GM04504 (cell line): ENCODE measurements at places on chromosomes 12 and 14.

- DNase-seq: no peak
These were observed 652 bp upstream of the LRCOL1 start for GRCh38 chr12:132610866-132611602.

- peak; percentile 25 for DNase-seq
These were observed 244.9 kb upstream of the LRIG3 start for GRCh38 chr12:59164991-59165718.

GRCh38 chr12:89278862-89279261 lies 73.4 kb downstream of the DUSP6 start:
- no peak for DNase-seq

DNA sequence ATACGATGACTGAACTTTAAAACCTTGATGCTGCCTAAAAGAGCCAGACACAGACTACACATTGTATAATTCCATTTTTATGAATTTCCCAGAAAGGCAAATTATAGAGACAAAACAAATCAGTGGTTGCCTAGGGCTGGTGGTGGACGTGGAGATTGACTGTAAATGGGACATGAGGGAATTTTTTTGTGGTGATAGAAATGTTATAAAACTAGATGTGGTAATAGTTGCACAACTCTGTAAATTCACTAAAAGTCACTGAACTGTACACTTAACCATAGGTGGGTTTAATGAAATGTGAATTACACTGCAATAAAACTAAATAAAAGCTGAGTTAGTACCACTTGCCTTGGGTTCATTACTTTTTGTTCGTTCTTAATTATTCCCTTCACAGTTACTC lies 72.1 kb downstream of the PLEKHA5 start:
- peak; percentile 47 for DNase-seq

GRCh38 chr12:30420561-30420960 lies 275.1 kb downstream of the IPO8 start:
- no peak for DNase-seq

DNA sequence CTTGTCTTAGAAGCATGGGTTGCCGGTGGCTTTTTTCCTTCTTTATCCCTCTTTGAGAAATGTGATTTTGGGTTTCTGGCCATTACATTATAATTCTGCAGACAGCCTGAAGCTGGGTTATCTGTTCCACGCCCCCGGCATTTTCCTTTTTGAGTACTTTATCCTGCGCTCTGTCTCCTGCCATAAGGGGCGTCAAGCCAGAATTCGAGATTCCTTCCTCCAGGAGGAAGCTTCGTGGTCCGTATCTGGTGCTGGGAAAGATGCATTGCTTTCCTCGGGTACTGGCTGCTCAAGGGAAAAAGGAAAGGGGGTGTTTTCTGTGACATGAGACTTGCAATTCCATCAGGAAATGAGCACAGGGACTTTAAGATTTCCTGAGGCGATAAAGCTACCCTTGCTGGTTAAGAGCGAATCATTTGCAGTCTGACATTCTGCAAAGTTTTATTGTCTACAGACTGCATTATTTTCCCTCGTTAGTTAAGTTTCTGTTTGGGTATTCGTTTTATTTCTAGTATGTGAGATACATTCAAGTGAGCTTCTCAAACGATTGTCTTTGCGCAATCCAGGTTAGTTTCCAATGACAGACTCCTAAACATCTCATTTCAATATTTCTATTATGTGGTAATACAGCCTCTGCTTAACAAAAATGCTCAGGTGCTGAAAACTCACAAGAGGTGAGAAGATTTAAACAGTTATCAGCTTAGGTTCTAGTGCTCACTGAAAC lies 694 bp downstream of the AKAP5 start:
- DNase-seq: peak; percentile 20
